ENCODE measurements at places on chromosomes 3 and 15.

- no peak for DNase-seq
Observed at GRCh38 chr3:141368062-141368924, at the start of gene ZBTB38. Gene ZBTB38 (plus strand): TSS chr3:141368504. CDS start chr3:141442389, 73,885 bp downstream.

- no peak for DNase-seq
Observed at GRCh38 chr15:52057996-52058395, 39.0 kb downstream of the MAPK6 start.

- no peak for DNase-seq
Observed at GRCh38 chr15:65130941-65131340, 2.7 kb downstream of the PDCD7 start.

DNA sequence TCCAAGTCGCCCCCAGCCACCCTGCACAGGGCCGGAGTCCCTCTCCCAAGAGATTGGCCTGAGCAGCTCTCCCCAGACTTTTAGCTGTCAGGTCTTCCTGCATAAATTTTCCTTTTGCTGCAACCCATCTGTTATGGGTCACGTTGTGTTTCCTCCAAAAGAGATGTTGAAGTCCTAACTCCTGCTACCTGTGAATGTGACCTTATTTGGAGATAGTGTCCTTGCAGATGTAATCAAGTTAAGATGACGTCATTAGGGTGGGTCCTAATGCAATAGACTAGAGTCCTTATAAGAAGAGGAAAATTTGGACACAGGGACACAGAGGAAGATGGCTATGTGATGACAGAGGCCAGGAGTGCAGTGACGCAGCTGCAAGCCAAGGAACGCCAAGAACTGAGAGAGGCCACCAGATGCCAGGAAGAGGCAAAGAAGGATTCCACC lies 13.2 kb upstream of the SLC6A6 start:
- no peak for DNase-seq

DNA sequence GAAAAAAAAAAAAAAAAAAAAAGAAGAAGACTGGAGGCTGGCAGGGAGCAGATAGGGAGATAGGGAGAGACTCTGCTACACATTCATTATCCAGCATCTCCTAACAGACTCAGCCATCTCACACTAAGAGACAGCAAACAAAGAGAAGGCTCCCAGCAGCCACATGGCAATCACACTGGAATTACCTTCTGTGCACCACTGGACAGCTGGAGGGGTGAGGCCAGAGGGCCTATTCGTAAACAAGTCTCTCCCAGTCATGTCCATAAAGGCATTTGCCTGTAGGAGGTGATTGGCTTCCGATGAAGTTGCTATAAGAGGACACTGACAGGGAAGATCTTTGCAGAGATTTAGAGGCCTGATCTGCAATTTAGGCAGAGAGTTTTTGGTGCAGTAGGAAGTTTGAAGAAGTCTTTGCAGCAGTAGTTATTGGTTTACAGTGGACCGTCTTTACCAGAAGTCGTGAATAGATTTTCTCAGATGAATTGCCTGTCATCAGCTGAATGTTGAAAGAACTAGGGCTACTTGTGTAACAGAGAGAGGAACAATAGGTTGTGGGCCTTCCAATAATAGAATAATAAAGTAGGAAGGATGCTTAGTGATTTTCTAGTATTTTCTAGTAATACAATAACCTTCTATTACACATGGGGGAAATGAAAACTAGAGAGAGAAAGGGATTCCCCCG lies 89.7 kb downstream of the TP63 start:
- no peak for DNase-seq

DNA sequence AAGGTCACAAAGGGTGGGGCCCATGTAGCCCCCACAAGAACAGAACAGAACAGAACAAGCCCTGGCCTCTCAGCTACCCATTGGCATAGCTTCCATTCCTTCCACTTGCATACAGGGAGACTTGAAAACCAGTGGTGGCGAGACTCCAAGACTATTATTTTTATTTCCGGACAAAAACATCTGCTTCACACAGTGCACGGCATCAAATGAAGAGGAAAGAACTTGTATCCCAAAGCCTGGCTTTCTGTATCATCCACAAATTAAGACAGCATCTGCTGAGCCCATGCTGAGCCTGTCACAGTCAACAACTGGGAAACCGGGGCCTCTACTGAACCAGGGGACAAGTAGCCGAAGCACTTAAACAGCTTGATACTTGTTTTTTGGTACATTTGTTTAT lies 56.0 kb downstream of the CLEC3B start:
- DNase-seq: no peak

- no peak for DNase-seq
Observed at GRCh38 chr3:187293516-187294430, 2.2 kb upstream of the MASP1 start.

DNA sequence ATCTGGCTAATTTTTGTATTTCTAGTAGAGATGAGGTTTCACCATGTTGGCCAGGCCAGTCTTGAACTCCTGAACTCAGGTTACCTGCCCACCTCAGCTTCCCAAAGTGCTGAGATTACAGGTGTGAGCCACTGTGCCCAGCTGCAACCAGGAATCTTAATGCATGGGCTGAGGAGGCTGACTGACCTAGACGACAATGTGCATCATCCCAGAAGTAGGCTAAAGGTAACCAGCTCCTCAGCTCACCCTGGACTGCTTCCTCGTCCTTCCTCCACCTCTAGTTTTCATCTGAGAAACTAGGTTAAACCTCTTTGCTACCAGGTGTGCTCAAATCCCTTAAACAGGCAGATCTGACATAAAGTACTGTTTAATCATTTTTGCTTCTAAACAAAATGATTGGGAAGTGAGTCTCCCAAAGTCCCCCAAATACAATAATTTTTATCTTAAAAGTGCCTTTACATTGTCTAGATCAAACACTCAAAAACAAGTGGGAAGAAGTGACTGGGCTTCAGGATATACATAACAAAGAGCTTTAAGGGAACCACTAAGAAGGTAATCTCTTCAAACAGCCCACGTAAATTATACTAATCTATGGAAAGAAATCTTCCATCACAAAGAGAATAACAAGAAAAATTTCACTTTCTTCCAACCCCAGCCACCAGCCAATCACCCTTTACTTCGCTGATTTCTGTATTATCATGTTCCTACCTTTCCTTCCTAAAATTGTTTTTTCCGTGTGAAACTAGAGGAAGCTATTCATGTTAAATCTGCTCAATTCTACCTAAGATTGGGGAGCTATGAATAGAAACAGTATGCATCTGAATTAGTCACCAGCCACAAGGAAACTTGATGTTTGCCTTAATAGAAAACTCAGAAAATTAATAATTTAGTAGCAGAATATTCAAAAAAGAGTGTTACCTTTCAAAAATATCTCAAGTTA lies 34.7 kb downstream of the IGF2BP2 start:
- DNase-seq: no peak

- DNase-seq: no peak
Observed at GRCh38 chr15:69669446-69669845, 216.8 kb downstream of the RPLP1 start.

- DNase-seq: no peak
Observed at GRCh38 chr3:61545716-61546115, 15.7 kb upstream of the PTPRG start.

DNA sequence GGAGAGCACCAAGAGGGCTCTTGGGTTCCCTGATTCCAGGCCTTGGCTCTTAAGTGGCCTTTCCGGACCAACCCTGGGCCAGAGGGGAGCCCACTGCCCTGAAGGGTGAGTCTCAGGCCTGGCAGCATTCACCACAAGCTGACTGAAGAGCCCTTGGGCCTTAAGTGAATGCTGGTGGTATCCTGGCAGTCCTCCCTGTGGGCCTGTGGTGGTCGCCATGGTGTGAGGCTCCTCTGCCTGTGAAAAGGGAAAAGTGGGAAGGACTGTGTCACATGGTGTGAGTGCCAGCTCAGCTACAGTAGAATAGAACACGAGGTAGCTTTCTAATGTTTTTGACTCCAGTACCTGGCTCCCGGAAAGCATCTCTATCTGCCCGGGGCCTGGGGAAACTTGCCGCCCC lies 15.3 kb downstream of the CHDH start:
- DNase-seq: no peak

- no peak for DNase-seq
Observed at GRCh38 chr3:113377158-113377557, 64.1 kb downstream of the CFAP44 start.

GRCh38 chr15:60824196-60824595 lies 345.3 kb upstream of the ICE2 start:
- no peak for DNase-seq

- DNase-seq: no peak
Observed at GRCh38 chr3:58027704-58028317, 19.6 kb downstream of the FLNB start.

GRCh38 chr3:57841818-57842217 lies 85.7 kb downstream of the SLMAP start:
- DNase-seq: no peak

DNA sequence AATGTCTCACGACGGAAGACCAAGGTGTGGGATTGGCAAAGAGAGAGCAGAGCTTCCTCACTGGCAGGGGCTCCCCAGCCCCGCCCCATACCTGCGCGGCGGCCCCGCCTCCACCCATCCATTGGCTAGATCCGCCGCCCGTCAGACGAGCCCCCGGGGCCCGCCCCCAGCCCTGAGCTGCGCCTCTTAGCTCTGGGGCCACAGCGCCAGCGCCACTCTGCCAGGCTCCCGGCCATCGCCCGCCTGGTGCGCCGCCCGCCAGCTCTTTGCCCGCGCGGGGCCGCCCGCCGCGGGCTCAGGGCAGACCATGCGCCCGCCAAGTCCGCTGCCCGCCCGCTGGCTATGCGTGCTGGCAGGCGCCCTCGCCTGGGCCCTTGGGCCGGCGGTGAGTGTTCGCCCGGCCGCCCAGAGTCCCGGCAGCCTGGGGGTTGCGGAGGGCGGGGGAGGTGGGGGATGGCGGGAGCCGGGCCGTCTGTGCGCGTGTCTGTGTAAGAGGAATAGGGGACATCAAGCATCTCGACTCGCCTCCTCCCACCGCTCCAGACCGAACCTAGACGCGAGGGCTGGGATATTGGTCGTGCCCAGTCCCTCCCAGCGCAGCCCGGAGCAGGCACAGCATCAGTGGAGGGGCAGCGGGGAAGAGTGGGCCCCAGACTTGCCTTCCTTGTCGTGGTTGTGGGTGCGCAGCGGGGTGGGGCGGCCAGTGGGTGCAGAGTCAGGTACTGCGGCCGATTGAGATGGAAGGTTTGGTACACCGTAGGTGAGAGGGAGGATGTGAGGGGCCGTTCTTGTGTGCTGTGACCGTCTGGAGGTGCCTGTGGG lies at the start of gene VIPR1:
VIPR1 (plus strand) TSS at position 215 of the 822 bp plus-strand sequence; CDS start at position 308, 93 bp downstream.
- peak; percentile 87 for DNase-seq

DNA sequence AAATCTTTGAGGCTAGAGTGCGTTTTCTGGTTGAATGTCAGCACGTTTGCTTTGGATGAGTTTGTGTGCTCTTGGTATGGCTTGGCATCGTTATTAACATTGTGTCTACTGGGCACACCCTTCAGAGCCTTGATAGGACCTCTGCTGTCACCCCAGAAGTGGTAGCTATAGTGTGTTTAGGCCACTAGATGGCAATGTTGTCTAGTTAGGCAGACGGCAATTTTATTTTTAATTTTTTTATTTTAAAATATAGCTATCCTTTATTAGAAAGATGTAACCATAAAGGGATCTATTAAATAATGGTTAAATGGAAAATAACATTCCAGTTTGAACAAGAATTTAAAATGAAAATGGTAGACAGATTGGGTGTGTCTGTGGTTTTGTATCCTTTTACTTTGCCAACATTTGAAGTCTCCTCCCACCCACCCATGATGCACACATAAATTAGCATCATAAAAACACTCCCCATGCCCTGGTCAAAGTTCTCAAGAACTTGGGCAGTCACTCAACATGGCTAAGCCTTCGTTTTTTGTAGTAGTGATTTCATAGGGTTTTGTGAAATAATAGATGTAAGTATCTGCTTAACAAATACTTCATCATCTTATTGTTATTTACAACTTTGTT lies 200.7 kb downstream of the KCNH8 start:
- DNase-seq: no peak

- no peak for DNase-seq
Observed at GRCh38 chr3:123155471-123156011, 46.2 kb upstream of the SEC22A start.

- DNase-seq: no peak
Observed at GRCh38 chr3:171809611-171809860, 747 bp downstream of the PLD1 start.

DNA sequence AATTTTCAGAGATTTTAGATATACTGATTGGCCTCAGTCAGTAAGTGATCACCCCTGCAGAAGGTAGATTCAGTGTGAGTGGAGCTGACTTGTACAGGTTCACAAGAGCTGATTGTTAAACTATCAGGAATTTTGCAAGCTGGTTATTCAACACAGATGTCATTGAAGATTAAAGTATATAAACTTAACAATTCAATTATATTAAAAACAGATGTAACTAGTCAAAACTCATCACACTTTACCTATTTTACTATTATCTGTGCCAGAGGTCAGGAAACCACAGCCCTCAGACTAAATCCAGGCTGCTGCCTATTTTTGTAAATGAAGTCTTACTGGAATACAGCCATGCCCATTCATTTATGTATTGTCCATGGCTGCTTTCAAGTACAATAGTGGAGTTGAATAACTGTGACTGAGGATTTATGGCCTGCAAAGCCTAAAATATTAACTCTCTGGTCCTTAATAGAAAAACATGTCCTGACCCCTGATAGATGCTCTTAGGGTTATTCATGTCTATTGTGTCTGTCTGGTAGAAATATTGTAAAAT lies 429.3 kb upstream of the PDZRN3 start:
- DNase-seq: no peak

DNA sequence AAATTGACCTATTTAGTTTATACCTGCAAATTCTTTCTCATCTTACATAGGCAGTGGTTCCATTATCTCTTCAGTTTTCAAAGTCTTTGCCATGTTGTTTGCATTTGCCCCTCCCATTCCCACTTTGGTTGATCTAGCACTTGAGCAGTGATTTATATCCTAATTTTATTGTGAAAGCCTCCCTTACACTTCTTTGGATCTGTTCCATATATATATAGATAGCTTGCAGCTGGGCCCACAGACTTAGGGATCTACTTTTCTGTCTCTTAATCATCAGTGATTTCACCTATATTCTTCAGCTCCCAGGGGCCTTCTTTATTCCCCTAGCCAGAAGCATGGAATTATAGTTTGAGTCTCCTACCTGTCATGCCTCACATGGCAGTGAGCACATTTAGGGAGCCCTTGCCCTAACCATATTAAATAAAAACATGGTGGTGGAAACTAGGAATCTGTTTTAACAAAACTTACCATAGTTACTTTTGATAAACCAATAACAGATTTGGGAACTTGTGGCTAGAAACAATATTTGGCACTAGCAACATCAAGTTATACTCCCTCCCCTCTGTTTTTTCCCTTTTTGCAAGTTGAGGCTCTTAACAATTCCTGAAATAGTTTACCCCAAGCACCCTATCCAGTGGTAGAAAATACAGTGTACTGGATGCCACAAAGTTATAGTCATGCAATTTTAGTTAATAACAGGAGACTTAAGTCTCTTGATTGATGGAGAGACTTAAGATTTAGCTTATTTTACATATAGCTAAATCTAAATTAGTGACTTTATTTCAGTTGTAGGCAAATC lies 41.7 kb downstream of the ARIH1 start:
- no peak for DNase-seq

- no peak for DNase-seq
Observed at GRCh38 chr3:132231633-132232032, 85.6 kb upstream of the ACP3 start.

DNA sequence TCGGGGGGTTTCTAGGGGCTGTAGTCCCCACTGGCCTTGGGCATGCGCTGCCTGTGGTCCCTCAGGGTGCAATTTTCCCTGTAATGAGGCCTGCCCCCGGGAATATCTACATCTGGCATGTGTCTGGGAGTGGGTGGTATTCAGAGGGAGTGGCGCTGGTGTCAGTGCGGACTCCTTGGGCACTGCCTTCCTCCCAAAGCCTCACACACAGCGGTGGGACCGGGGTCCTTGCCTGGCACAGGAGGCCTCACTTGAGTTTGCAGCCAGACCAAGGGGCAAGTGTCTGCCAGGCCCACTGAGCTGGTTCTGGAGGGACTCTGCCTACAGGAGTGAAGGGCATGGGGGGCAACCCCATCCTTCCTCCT lies 53.5 kb upstream of the PCSK6 start:
- no peak for DNase-seq
